ENCODE measurements at places on chromosomes 1 and 21. TPM values are rescaled to one million over a fixed set of nuclear protein-coding genes. Genes with fewer than 3 reads are reported as not detected.

GRCh38 chr21:14690886-14691285, 144.8 kb upstream of the SAMSN1 start:
- H3K4me3 ChIP-seq: no peak overlapping the region
- H3K27ac ChIP-seq: no peak overlapping the region
- H3K27me3 ChIP-seq: no peaks in the 10 kb centered on the region
- H3K36me3 ChIP-seq: no peaks in the 10 kb centered on the region

DNA sequence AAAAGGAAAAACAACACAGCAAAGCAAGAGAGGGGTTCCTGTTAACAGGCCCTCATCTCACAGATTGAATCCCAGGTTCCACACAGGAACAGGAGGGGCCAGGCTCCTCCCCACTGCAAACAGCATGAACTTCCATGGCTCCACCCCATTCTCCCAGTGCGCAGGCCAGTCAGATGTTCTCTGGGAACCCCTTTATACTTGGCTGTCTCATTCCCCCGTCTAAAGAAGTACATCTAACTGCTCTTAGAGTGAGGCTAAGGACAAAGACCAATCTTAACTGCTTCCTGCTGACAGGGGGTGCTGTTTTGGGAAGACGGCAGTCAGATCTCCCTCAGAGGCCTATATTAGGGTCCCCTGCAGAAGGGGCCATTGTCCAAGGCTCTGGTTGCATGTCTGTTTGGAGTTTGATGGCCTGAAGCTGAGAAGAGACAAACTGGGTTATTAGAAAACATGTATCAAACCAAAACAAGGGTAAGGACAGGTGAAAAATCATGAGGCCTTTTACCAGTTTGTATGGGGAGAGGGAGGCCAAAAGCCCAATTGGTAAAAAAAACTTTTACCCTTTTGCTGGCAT, 10.5 kb upstream of the NASP start:
- H3K4me3 ChIP-seq: no peak overlapping the region
- no peak for DNase-seq
- no peak overlapping the region for H3K27ac ChIP-seq
- no peaks in the 10 kb centered on the region for H3K27me3 ChIP-seq
- no peaks in the 10 kb centered on the region for H3K4me1 ChIP-seq
- peaks cover 18% of the 10 kb centered on the region for H3K36me3 ChIP-seq

DNA sequence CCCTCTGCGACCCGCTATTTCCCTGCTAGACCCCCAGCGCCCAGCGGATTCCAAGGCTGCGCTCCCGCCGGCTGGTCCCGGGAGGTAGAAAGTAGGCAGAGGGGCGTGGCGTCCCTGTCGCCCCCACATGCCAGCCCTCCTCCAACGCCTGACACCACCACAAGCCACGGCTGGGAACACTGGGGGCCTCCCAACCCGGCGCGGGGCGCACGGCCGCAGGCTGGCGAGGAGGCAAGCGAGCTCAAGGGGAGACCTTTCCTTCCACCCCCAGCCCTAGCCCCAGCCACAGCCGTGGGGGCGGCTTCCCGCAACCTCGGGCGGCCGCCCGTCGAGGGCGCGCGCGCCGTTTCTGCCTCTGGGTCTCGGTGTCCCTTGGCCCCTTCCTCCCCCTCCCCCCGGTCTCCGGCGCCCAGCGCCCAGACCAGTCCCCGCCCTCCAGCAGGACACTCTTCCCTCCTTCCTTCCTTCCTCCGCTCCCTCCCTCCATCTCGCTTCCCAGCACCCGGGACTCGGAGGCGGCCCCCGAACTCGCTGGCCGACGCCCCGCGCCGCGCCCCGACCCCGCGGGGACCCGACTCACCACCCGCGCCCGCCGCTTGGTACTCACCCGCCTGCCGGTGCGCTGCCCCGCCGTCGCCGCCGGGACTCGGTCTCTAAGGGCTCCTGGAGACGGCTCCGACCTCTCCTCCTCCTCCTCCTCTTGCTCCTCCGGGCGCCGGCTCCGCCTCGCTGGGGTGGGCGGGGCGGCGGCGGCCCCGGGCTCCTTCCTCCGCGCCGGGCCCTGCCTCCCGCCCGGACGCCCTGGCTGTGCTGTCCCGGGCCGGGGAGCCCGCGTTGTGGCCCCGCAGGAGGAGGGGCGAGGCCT, at the start of gene GNG12:
GNG12 (minus strand) TSS at position 731 of the 865 bp plus-strand sequence. CDS start 125,781 bp downstream, outside the sequence.
- DNase-seq: no peak
- H3K27ac ChIP-seq: peak within 1 kb of the TSS; percentile 74
- peaks cover 15% of the 10 kb centered on the region for H3K4me1 ChIP-seq
- no peaks in the 10 kb centered on the region for H3K36me3 ChIP-seq
- peak within 1 kb of the TSS; percentile 34 for H3K4me3 ChIP-seq

- no peaks in the 10 kb centered on the region for H3K27me3 ChIP-seq
- H3K4me1 ChIP-seq: peaks cover 19% of the 10 kb centered on the region
- peak overlapping the region; percentile 74 for H3K27ac ChIP-seq
- H3K36me3 ChIP-seq: no peaks in the 10 kb centered on the region
Observed at GRCh38 chr1:116514708-116515525, 55.9 kb downstream of the CD58 start.

DNA sequence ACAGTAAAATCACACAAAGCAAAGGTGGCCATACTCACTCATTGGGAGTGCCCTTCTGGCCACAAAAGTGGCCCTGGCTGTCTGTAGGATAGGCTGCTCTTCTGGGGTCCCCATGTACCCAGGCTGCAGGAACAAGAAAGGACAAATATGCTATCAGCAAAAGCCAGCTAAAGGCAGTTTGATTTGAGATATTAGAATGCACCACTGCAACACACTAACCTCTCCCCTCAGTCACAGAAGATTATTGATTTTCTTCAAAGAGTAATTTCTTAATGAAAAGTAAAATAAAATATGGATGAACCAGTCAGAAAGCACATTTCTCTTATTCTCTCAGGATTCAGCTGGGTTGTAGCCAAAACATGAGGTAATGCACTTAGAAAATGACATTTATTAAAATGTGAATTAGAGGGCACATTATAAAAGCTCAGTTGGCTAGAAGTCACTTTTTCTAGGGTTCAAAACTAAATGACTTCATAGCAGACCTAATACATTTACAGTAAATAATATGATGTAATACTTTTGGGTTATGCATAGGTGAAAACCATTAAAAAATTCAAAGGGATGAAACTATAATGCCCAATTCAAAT, 140.8 kb downstream of the LHX8 start:
- no peaks in the 10 kb centered on the region for H3K27me3 ChIP-seq
- no peak overlapping the region for H3K27ac ChIP-seq
- no peak for DNase-seq
- H3K4me3 ChIP-seq: no peak overlapping the region
- no peaks in the 10 kb centered on the region for H3K4me1 ChIP-seq
- no peaks in the 10 kb centered on the region for H3K36me3 ChIP-seq

LRRC71 gene
- total RNA-seq: not detected
